ENCODE measurements at places on chromosomes 16 and 17.

- DNase-seq = no peak
Measured at GRCh38 chr17:76440751-76441362, 12.1 kb downstream of the UBE2O start.

GRCh38 chr16:1285669-1286512 is 23.5 kb upstream of the UBE2I start:
- DNase-seq = no peak

GRCh38 chr17:33085256-33085655 is 93.6 kb downstream of the SPACA3 start:
- no peak for DNase-seq

GRCh38 chr17:42944211-42944610 is 20.0 kb downstream of the AARSD1 start:
- DNase-seq = no peak

- no peak for DNase-seq
Measured at GRCh38 chr17:77863814-77864161, 94.7 kb upstream of the TNRC6C start.

- DNase-seq = no peak
Measured at GRCh38 chr17:17122781-17123483, 80.7 kb downstream of the MPRIP start.

GRCh38 chr17:70123193-70123592 is 46.1 kb upstream of the KCNJ2 start:
- no peak for DNase-seq

- DNase-seq = no peak
Measured at GRCh38 chr17:77507111-77507885, 366.5 kb downstream of the SEC14L1 start.

- DNase-seq = no peak
Measured at GRCh38 chr17:34596920-34597319, 17.5 kb downstream of the TMEM132E start.

DNA sequence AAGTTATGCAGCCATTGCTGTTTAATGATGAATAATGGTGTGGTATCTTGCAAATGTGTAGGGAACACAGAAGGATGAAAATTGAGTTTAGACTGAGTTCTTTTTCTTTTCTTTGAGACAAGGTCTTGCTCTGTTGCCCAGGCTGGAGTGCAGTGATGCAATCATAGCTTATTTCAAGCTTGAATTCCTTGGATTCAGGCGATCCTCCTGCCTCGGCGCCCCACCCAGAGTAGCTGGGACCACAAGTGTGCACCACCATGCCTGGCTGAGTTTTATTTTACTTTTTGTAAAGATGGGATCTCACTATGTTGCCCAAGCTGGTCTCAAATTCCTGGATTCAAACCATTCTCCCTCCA is 74.6 kb upstream of the TBC1D3K start:
- DNase-seq = no peak

DNA sequence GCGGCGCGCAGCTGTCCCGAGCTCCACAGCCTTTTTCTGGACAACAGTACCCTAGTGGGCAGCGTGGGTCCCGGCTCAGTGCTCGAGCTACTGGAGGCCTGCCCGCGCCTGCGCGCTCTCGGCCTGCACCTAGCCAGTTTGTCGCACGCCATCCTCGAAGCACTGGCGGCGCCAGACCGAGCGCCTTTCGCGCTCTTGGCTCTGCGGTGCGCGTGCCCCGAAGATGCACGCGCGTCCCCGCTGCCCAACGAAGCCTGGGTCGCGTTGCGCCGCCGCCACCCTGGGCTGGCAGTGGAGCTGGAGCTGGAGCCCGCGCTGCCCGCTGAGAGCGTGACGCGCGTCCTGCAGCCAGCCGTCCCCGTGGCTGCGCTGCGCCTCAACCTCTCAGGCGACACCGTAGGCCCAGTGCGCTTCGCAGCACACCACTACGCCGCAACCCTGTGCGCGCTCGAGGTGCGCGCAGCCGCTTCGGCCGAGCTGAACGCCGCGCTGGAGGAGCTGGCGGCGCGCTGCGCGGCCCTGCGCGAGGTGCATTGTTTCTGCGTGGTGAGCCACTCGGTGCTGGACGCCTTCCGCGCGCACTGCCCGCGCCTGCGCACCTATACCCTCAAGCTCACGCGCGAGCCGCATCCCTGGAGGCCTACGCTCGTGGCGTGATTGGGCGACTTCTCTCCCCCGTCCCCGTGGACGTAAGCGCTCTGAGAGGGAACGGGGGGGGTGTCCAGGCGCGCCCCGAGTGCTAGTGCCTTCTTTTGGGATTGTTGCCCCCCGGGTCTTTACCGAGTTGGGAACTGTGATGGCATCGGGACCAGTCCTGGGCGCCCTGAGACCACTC is 1.2 kb upstream of the HSF4 start:
- peak; percentile 39 for DNase-seq

Data from Daoy (cell line).